ENCODE measurements at places on chromosomes 2 and 18. TPM values are rescaled to one million over a fixed set of nuclear protein-coding genes. Genes with fewer than 3 reads are reported as not detected.

The ZNF396 gene
- 2.9 TPM for total RNA-seq

The ACMSD gene
- not detected for total RNA-seq

The DSEL gene
- 9.5 TPM for total RNA-seq

The CD28 gene
- total RNA-seq: 0.46 TPM

- H3K36me3 ChIP-seq: no peaks in the 10 kb centered on the region
- no peak overlapping the region for H3K27ac ChIP-seq
- no peaks in the 10 kb centered on the region for H3K4me1 ChIP-seq
- DNase-seq: no peak
- H3K27me3 ChIP-seq: no peaks in the 10 kb centered on the region
- H3K4me3 ChIP-seq: no peak overlapping the region
These were observed 13.2 kb downstream of the MROH2A start for GRCh38 chr2:233791151-233791882.

- H3K36me3 ChIP-seq: no peaks in the 10 kb centered on the region
- no peaks in the 10 kb centered on the region for H3K27me3 ChIP-seq
- DNase-seq: no peak
- no peak overlapping the region for H3K4me3 ChIP-seq
- no peaks in the 10 kb centered on the region for H3K4me1 ChIP-seq
- H3K27ac ChIP-seq: no peak overlapping the region
These were observed 333.1 kb downstream of the DYSF start for GRCh38 chr2:71786291-71787107.

GRCh38 chr2:169525434-169525833 lies 15.9 kb downstream of the KLHL41 start:
- H3K4me3 ChIP-seq: no peak overlapping the region
- no peaks in the 10 kb centered on the region for H3K27me3 ChIP-seq

DNA sequence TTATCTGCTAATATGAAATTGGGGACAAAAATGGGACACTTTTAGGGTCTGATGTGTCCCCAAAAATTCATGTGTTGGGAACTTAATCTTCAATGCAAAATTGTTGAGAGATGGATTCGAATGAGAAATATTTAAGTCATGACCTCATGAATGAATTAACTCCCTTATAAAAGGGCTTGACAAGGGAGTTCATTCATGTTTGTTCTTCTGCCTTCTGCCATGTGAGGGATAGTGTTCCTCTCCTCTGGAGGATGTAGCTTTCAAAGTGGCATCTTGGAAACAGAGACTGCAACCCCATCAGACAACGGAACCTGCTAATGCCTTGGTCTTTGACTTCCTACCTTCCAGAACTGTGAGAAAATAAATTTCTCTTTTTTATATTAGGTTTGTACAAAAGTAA lies 89.2 kb upstream of the LINC00305 start:
- no peaks in the 10 kb centered on the region for H3K4me1 ChIP-seq
- no peaks in the 10 kb centered on the region for H3K27me3 ChIP-seq
- H3K27ac ChIP-seq: no peak overlapping the region
- no peaks in the 10 kb centered on the region for H3K36me3 ChIP-seq
- no peak for DNase-seq

GRCh38 chr18:58140387-58141325 lies 96.6 kb downstream of the NEDD4L start:
- no peaks in the 10 kb centered on the region for H3K27me3 ChIP-seq
- peaks cover 4% of the 10 kb centered on the region for H3K4me1 ChIP-seq
- no peak for DNase-seq
- no peak overlapping the region for H3K27ac ChIP-seq

DNA sequence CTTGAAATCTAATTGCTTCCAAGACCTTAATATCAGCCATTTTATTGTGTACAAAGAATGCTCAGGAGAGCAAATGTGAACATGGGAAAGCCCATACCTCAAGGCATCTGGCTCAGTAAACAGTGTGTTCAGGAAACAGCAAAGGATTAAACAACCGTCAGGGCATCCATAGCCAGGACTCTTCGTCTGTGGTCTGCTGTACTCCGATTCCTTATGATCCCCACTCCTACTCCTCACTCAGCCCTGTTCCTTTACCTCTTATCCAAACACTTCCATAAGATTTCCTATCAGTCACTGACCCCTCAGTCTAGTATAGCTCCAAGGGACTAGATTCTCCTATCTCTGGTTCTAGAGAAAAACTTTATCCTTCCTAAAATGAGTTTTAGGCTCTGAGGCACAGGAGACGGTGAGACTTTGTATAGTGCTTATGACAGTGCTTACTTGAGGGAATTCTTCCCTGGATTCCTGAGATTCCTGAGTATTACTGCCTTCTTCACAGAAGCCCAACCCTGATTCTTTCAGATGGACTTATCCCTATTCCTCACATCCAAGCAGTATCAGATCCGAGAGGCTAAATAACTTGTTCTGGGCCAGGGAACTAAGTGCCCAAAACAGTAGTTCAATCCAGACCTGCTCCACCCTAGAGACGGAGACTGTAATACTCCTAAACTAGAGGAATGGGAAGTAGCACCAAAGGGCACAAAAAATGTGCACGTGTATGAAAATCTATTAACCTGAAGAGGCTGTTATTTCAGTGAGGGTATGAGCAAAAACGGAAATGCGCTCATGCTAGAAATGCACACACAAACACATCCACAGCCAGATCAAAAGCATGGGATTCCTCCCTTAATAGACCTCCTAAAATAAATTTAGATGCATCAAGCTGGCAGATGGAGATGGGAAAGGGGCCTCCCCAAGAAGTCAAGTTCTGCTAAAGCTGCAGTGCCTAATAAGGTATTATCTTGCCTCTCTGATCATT lies 42.1 kb upstream of the SIGLEC15 start:
- no peak overlapping the region for H3K27ac ChIP-seq
- no peak for DNase-seq
- no peaks in the 10 kb centered on the region for H3K4me1 ChIP-seq
- H3K4me3 ChIP-seq: no peak overlapping the region

DNA sequence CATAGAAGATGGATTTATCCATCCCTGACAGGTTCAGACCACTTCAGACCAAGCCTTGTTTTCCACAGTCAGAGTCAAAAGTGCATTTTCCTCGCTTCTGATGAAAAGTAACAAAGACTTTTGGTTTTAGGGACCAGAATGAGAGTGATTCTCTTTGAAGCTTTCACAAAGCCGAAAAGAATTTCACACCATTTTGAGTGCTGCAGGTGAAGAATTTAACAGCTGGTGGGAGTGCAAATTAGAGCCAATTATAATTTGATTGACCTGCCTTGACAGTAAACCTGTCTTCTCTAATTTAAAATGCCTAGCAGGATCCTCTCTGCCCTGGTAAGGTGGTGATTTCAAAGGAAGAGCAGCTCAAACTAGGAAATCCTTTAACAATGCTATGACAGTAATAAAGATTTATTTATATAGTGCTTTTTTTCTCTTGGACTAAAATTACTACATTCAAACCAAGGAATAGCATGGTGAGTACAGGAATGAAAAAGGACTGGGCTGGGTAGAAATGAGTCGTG lies 241.6 kb downstream of the HRH4 start:
- no peak for DNase-seq
- H3K36me3 ChIP-seq: no peaks in the 10 kb centered on the region
